ENCODE measurements at places on chromosomes 2 and 18.

- no peak for DNase-seq
Measured at GRCh38 chr18:44802508-44802907, 121.8 kb downstream of the SETBP1 start.

- DNase-seq = no peak
Measured at GRCh38 chr2:715038-715437, 37.8 kb upstream of the TMEM18 start.

DNA sequence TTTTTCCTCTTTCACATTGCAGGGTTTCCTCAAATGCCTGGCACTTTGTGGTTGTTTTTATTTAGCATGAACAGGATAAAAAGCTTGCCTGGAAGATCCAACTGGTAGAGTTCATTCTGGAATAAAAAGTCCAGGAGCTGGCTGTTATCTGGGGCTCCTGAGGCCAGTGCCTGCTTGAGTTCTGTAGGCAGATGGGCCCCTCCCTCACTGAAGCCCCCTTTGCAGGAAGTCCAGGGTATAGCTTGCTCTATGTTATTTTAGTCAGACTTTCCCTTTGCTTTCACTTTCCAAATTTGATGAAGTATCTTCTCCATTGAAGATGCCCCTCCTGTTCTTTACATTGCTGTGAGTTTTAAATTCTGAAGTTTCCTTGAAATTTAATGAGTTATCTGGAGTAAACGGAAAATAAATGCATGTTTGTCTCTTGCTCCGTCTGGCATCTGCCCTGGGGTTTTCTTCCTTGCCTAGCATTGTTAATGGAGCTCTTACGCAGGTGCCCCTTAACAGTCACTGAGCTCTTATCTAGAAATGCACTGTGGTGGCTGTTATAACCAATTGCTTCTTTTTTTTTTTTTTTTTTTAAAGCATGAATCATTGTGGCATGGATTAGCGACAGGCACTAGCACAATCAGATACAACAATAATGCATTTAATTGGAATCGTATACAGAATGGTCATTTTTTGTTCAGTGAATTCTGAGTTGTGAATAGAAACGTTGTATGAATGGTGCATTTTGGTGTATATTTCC is 27.0 kb upstream of the LPIN1 start:
- no peak for DNase-seq

GRCh38 chr2:219968685-219969345 is 341.4 kb downstream of the SLC4A3 start:
- DNase-seq = no peak

DNA sequence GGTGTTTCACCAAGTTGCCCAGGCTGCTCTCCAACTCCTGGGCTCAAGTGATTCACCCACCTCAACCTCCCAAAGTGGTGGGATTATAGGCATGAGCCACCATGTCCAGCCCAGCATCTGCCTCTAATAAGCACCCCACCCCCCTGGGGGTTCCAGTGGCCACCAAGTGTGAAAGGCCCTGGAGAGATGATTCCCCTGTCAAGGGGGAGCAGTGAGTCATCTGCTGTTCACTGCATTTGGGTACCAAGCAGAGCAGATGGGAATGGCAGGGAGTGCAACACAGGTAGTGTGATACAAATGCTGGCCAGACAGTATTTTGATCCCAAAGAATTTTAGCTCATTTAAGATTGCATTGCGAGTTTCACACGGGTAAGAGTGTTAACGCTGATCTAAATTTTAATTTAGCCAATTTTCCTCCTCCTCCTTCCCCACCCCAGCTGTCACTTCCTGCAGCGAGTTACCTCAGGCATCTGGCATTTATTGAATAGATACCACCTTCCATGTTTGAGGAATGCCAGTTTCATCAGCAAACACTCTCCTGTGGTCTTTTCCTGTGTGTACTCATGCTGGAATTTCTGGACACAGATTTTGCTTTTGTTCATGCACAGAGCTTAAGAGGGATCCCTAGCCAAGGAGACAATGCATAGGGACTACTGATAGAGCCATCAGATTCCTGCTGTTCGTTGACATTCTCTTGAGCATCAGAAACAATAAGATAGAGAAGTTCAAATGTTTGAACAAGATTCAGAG is 32.4 kb upstream of the NCK2 start:
- peak; percentile 9 for DNase-seq

- no peak for DNase-seq
Measured at GRCh38 chr2:201517094-201517493, 65.6 kb downstream of the STRADB start.

DNA sequence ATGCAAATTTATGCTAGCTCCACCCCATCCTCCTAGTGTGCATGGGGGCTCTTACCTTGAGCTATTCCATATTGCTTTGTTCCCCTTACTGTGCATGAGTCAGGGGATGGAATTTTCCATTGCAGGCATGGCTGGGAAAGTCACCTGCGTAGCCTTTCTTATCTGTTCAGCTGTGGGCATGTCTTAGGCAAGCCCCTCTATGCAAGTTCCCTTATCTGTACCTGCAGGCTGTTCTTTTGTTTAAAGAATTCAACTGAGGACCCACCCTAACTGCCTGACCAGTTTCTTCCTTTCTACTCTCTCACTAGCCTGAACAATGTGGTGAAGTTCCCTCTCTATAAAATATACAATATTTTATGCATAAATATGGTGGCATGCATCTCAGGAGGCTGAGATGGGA is 54.2 kb upstream of the CDCA7 start:
- DNase-seq = no peak

- DNase-seq = no peak
Measured at GRCh38 chr2:167890739-167891138, 356.7 kb downstream of the STK39 start.

DNA sequence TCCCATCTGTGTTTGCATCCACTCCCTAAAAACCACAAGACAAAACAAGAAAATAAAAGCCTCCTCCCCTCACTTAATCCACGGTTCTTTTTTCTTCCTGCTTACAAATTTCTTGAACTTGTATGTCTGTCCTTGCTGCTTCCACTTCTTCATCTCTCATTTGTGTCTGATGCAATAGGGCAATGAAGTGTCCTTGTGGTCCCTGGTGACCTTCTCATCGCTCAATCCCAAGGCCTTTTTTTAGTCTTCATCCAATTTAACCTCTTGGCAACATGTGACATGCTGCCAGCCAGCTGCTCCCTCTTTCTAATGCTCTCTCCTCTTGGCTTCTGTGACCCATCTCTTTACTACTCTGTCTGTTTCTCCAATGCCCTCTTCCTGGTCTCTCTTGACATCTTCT is 87.6 kb downstream of the SEMA4F start:
- DNase-seq = peak; percentile 58

GRCh38 chr18:23403310-23403709 is 49.8 kb upstream of the RIOK3 start:
- no peak for DNase-seq

DNA sequence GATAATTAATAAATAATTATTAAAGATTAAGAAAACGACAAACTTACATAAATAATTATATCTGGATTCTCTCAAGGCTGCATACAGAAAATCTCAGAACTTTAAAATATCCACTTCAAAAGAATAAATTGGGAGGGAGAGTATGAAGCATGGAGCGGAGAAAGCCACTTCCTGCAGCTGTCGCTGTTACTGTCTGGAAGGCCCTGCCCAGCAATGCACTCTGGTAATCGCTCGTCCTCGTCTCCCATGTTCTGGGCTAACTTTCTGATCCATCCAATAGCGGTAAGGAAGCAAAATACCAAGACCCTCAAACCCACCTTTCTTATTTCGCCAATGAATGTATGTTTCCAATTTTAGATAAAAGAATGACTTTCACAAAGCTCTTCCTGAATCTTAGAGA is 26.7 kb downstream of the CYRIA start:
- DNase-seq = no peak

DNA sequence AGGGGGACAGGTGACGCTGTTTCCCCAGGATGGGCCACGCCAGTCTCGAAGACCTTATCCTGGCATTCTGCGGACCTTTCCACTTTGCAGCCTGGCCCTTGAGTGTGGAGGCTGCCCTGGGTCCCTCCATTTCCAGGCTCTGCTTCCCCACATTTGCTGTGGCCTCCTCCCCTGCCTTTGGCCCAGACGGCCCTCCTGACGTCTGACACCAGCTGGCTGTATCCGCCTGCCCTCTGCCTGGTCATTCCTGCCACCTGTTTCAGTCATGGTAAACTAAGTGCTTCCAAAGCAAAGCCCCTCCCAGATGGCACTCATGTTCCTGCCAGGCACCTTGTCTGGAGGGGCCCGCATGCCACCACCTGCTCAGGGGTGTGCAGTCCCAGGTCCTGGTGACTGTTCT is 95.1 kb downstream of the ASB1 start:
- no peak for DNase-seq

- no peak for DNase-seq
Measured at GRCh38 chr2:238894226-238894949, 46.5 kb downstream of the TWIST2 start.
